NCI-H510A (cell line): ENCODE measurements at places on chromosomes 6 and 20.

- no peak for DNase-seq
These were observed 29.8 kb downstream of the CGA start for GRCh38 chr6:87065117-87065516.

GRCh38 chr6:53484476-53485280, 60.2 kb downstream of the GCLC start:
- DNase-seq = peak; percentile 12

GRCh38 chr20:5168651-5169396, 42.0 kb downstream of the CDS2 start:
- no peak for DNase-seq

- no peak for DNase-seq
These were observed 10.9 kb upstream of the TDRD6 start for GRCh38 chr6:46676604-46677313.

GRCh38 chr6:82785206-82785605, 280.4 kb downstream of the UBE3D start:
- no peak for DNase-seq

DNA sequence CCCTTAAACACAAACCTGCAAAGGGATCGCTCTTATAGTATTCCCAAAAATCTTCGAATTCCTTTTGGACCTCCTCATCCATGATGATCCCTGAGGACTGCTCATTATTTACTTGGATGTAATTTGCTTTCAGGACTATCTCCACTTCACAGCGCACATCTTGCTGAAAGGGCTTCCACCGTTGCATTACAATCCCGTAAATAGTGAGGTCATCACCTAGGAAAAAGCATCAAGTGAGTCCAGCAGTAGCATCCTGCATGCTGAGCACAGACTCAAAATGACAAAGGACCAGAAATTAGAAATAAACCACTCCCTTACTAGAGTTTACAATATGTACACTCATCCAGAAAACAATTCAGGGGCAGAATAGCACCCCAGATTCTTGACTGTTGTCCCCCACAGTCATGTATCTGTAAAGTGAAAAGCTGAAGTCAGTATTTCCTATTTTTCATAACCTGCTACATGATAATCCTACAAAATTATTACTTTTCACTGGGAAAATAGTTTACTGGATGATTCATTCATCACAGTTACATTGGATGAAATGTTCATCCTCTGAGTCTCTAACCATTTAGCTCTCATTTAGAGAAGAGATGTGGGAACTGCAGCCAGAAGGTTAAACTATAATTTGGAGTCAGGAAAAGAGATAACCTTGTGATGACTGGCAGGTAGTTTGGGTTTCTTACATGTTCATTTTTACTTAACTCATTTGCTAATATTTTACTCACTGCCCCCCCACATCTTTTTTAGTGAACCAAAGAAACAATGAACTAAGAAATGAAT, 17.2 kb downstream of the MCM9 start:
- DNase-seq = no peak

DNA sequence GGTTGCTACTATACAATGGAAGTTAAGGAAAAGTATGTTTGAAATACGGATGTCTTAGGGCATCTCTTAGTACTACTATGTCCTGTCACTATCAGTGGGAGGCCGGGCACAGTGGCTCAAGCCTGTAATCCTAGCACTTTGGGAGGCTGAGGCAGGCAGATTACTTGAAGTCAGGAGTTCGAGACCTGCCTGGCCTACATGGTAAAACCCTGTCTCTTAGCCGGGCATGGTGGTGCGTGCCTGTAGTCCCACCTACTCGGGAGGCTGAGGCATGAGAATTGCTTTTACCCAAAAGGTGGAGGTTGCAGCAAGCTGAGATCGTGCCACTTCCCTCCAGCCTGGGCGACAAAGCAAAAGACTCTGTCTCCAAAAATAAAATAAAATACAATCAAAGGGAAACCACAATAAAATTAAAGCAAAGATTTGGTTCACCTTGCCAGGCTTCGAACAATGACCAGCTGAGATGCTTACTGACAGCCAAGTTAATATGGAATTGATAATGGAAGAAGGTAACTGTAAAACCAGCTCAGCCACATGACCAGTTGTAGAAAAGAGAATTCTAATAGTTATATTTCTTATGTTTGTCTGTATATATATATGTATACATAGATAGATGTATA, 6.5 kb downstream of the CD24 start:
- no peak for DNase-seq

DNA sequence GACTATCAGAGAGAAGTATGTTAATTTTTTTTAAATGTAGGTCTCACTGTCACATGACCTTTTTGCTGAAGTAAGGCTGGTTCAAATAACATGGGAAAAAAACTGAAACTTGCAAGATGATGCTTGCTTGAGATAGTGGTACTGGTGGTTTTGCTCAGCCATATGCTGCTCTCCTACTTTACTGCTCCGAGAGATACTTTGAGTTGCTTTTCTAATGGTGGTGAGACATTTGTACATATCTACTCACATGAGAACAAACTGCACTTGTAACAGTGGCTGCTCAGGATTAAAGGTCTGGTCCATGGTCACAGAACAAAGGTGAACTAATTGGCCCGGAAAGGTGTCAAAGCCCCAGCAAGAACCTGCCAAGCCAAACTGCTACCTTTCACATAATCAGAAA, 106.2 kb upstream of the BEND3 start:
- no peak for DNase-seq

DNA sequence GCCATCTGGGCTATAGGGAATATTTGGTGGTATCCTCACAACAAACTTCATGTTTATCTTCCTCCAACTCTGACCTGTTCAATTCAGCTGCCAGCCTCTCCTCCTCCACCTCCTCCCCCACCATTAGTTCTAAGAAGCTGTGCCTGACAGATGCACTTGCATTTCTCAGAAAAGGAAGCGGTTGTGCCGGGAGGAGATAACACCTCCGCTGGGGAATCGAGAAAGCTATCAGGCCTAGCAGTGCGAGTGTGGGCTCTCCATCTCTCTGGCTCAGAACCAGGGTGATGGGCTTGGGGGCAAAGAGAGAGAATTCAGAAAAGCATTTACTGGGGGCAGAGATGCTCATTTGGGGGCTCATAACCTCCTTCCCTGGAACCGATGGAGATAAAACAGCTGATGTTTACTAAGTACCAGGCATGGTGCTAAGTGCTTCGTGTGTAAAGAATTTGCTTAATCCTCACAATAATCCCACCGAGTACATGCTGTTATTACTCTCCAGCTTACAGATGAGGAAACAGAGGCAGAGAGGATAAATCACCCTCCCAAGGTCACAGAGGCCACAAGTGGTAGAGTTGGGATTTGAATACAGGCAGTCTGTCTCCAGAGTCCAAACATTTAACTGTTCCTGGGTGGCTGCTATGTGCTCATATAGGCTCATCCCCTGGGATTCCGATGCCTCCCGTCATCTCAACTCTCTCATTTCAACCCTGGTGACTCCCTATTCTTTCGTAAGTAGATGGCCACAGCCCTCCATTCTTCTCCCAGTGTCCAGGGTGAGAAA, 38.3 kb downstream of the COX4I2 start:
- no peak for DNase-seq

DNA sequence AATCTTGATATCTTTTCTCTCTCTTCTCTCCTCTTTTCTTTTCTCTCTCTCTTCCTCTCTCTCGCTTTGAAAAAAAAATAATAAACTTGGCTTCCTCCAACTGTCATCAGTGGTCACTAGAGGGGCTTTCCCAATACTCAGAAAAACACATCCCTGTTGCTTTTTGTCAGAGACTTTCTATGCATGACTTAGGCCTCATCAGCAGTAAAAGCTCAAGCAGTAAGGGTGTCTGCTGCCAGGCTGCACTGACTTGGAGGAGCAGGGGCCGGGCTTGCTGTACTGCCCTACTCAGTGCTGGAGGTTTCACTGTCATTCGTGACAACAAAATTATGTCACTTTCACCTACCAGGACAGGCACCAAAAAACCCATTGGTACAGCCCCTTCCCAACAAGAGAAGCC, 272.0 kb downstream of the ADGB start:
- DNase-seq = no peak

DNA sequence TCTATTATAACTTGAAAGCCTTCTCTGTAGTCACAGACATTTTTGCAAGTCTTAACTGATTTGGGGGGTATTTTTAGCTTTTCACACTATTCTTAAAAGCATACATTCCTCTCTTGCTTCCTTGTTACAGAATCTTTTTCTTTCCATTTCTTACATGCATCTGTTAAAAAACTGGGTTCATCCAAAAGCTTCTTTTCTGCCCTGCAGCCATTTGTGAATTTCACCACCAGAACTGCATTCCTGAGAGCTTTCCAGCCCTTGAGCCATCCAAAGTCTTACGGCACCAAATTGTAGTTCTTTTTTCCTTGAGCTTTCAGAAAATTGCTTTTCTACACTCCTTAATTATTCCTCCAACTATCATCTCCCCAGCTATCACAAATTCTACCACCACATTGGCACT, 19.7 kb upstream of the GSTA4 start:
- DNase-seq = no peak

DNA sequence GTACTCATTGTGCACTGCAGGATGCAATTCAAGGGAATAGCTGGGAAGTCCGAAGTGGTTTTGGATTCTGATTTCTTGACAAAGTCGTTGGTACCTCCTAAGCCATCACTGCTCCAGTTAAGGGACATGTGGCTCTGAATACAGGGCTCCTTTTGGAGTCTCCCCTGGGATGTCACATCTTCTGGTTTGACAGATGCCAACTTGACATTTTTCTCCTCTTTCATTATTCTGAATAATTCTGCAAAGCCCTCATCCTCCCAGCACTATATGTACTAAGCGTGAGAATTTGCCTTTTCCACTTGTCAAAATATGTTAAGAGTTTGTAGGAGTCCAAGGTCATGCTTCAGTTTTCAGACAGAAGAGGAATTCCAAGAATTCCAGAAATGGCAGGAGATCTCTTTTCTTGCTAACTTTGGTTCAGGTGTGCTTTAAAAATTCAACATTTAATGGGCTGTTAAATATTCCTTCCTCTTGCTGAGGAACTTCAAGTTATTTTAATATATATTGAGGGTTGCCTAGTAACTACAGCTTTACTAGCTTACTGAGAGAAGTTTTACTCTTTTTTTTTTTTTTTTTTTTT, 38.7 kb downstream of the DOK5 start:
- no peak for DNase-seq

GRCh38 chr6:148379481-148379880, 36.8 kb downstream of the SASH1 start:
- no peak for DNase-seq

DNA sequence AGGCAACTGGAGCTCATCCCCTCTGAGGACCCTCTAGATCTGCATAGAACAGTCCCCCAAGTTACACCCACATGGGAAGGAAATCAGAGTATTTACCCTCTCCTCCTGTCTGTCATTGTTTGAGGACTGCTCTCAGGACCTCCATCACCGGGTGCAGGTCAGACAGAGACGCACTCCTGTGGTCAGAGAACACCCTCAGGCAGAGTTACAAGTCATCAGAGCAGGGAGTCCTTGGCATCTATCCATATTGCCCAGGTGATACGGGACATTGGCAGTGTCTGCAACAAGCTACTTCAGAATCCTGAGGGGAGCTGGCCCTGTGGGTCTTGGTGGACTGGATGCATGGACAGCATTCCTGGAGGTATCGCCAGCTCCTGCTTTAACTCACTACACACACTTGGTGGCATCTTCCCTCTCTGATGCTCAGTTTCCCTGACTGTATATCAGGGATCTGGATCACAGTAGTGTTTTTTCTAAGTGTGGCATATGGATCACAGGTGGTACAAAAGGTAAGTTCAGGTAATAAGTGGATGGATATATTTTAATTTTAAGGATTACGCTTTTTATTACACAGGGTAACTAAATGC, 15.1 kb upstream of the ISM1 start:
- DNase-seq = no peak

DNA sequence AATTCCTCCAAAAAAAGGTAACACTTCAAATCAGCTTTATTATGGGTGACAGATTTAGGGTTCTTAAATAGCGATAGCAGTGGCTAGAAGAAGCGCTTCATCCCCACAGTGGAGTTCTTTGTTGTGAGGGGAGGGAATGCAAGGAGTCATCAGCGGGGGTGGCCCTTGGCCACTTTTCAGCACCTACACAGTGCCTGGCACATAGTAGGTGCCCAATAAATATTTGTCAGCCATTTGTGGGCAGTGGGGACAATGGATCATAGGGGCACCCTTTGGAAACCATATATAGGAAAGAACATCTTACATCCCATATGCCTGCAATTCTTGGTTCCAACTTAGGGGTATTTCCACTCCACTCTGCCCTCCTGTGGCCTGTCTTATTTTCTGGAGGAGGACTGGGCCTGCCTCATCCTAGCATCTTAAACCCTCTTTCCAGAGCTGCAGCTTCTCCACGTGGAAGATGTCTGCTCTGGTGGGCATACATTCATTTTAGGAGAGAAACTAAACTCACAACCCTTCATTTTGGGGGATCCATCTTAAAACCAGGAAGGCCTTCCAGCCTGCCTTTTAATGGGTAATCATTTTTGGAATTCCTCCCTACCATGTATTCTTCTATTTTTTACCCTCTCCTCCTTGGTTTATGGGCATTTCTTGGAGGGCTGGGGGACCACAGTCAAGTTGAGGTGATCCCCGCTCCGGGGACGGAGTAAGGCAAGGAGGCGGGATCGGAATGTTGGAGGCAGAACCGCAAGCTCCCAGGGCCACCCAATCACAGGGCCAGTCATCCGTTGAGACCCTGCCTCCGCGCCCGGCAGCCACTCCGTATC, 2.6 kb upstream of the GPSM3 start:
- no peak for DNase-seq

DNA sequence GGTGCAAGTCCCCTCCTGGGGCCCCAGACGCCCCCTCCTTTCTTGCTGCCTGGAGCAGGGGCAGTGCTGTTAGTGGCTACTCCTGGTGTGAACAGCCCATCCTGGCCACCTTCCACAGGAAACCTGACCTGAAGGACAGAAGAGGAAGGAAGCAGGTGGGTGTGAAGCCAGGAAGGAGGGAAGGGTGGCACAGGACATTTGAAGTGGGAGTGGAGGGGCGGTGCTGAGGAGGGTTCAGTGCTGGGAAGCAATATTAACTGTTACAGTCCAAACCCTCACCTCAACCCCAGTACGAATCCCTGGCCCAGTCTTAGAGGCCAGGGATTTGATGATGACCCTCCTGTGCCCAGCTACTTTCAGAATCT, 766 bp downstream of the PRICKLE4 start:
- DNase-seq = peak; percentile 20

DNA sequence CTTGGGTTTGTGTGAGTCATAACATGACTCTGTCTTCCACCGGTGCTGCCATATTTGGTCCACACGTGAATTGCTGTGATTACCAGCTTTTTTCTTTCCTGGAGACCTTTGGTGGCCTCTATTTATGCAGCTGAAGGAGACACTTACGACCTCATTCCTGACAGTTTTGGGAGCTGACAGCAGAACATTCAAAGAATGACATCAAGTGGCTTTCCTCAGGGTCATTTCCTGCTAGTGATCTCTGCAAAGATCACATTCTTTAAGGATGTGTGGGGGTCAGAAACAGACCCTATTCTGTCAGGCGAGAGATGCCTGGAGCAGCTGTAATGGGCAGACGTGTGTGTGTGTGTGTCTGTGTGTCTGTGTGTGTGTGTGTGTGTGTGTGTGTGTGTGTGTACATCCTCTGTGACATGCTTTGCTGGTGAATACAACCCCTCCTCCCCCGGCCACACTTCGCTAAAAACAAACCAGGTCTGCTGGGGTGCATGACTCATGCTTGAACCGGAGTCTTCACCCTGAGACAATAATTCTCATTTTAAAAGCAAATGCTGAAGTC, 115.6 kb downstream of the TMEM170B start:
- DNase-seq = no peak

GRCh38 chr20:42963796-42964195, 225.9 kb downstream of the PTPRT start:
- no peak for DNase-seq

GRCh38 chr6:80553071-80553740, 446.7 kb downstream of the BCKDHB start:
- DNase-seq = no peak

- no peak for DNase-seq
These were observed 9.8 kb downstream of the NFATC2 start for GRCh38 chr20:51532577-51533191.
